Stimulated activated CD8-positive, alpha-beta memory T cell treated with anti-CD3 and anti-CD28 coated beads, Interleukin-15, amount 100 ng/mL, for 1 hour (primary cell): ENCODE measurements at places on chromosomes 11 and 22.

GRCh38 chr11:69213316-69213715 is 57.6 kb downstream of the SMIM38 start:
- DNase-seq: no peak

GRCh38 chr11:103898065-103898464 is 138.4 kb upstream of the DDI1 start:
- DNase-seq: no peak

- no peak for DNase-seq
These were observed 17.4 kb downstream of the TTLL12 start for GRCh38 chr22:43169310-43170130.

- no peak for DNase-seq
These were observed 5.3 kb downstream of the FXYD6 start for GRCh38 chr11:117871160-117871559.

- DNase-seq: no peak
These were observed 7.5 kb downstream of the CRYBB1 start for GRCh38 chr22:26610072-26610958.

DNA sequence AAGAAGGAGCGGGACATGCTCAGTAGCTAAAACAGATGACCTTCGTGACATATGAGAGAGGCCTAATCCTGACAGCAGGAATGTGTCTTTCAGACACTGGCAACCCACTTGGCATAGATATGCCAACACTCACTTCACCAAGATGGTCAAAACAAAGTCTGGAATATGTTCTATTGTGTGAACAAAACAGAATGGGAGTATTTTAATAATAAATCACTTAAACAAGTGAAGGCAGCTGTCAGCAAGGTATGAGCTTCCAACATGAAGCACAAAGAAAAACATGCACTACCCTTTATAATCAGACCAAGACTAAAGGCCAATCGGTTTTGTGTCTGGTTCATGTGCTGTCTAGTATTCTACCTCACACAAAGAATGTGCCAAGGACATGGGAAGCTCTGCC is 23.1 kb downstream of the CCDC34 start:
- no peak for DNase-seq

GRCh38 chr11:62401811-62402210 is 17.0 kb upstream of the SCGB1A1 start:
- no peak for DNase-seq

GRCh38 chr11:19853920-19854319 is 141.3 kb downstream of the NAV2 start:
- no peak for DNase-seq

GRCh38 chr11:123318623-123319022 is 111.4 kb upstream of the GRAMD1B start:
- no peak for DNase-seq

- DNase-seq: no peak
These were observed 14.3 kb upstream of the HPX start for GRCh38 chr11:6455070-6455469.

DNA sequence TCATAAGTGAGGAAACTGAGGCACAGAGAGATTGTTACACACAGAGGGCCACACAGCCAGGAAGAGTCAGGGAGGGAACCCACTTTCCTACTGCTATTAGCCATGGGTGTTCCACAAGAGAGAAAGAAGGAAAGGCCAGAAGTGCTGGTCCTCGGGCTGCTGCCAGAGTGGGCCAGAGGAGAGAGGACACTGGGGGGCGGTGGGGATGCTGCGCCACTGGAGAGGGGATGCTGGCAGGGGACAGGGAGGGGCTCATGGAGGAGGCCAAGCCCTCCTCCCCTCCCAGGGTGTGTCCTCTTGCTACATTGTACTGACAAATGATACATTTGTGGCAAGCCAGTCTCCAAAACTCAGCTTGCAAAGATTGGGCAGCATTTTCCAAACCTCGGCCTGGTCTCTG is 9.9 kb downstream of the IL10RA start:
- no peak for DNase-seq

GRCh38 chr11:75463106-75463774 is 30.2 kb upstream of the KLHL35 start:
- DNase-seq: no peak

GRCh38 chr22:16601437-16602223 is 9.0 kb upstream of the CCT8L2 start:
- DNase-seq: no peak

DNA sequence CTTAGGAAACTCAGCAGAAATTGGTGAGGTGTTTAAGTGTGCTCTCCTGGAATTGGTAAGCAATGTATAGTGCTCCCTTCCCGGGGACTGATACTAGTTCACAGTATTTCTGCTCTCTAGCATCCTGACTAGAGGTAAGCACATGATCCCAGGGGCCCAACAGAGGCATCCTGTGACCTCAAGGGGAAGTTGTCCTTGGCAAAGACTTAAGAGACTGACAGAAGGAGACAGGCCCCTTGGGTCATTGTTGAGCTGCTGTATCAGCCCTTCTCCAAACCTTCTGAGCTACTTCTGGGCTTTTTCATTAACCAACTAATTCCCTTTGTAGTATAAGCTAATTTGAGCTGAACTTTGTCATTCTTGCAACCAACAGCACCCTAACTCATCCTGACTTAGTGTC is 4.3 kb upstream of the TBC1D22A start:
- no peak for DNase-seq
